ENCODE measurements at places on chromosomes 5 and 9. TPM values are rescaled to one million over a fixed set of nuclear protein-coding genes. Genes with fewer than 3 reads are reported as not detected.
A peak's percentile ranks its signal among the peaks of the same experiment; 100 is the strongest.

SPOCK1 gene
- total RNA-seq: 71.0 TPM

DAB2 gene
- total RNA-seq: 84.5 TPM

GLDC gene
- total RNA-seq: 8.9 TPM

GRCh38 chr9:74953235-74953751 lies 581 bp upstream of the C9orf40 start:
- peak; percentile 4 for DNase-seq

CARTPT gene
- not detected for total RNA-seq

PLPPR1 gene
- total RNA-seq: not detected

GRCh38 chr5:143476601-143477211 lies 73.2 kb upstream of the NR3C1 start:
- DNase-seq: no peak

PCDHA9 gene
- total RNA-seq: 1.1 TPM

- DNase-seq: peak; percentile 69
These were observed 2.0 kb downstream of the AK1 start for GRCh38 chr9:127875306-127875966.

DNA sequence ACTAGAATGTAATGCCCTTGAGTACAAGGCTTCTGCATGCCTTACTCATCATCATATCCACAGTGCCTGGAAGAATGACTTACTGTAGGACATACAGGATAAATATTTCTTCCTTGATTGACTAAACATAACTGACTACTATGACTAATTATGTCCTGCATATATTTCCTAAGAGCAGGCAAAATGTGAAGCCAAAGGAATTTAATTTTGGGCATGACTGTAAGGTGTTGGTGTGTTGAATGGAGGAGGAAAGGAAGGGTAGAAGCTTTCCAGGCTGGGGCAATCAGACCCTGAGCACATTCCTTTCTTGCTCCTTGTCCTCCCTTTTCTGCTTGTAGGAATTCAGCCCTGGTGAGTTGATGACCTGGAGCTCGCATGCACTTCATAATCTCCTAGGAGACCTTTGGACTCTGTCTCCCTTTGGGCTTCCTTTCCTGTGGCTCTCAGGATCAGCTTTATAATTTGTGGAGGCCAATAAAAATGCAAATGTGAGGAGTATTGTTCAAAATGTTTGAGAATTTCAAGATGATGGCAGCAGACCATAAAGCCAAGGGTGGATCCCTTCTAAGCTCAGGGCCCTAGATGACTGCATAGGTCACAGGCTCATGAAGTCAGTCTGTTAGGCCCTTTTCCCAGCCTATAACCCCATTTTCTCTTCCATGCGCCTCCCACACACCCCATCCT lies 174.0 kb downstream of the HMHB1 start:
- peak; percentile 86 for DNase-seq

GRCh38 chr5:34598177-34598794 lies 57.8 kb upstream of the RAI14 start:
- DNase-seq: peak; percentile 96

GRCh38 chr5:139014726-139015125 lies 139.6 kb upstream of the LRRTM2 start:
- DNase-seq: peak; percentile 88

PCDHGB7 gene
- total RNA-seq: 22.4 TPM

BSPRY gene
- total RNA-seq: not detected

NR5A1 gene
- total RNA-seq: 0.26 TPM

RBM27 gene
- total RNA-seq: 21.1 TPM

GARIN3 gene
- not detected for total RNA-seq

WDR38 gene
- not detected for total RNA-seq

GRCh38 chr5:15643731-15644130 lies 143.8 kb downstream of the FBXL7 start:
- DNase-seq: peak; percentile 52

ZNF782 gene
- total RNA-seq: 3.3 TPM

Measured in astrocyte (in vitro differentiated cells and primary cell).